ENCODE measurements at places on chromosomes 4 and X.

- DNase-seq, result no peak
These were observed 223.7 kb downstream of the COL25A1 start for GRCh38 chr4:109078724-109079123.

DNA sequence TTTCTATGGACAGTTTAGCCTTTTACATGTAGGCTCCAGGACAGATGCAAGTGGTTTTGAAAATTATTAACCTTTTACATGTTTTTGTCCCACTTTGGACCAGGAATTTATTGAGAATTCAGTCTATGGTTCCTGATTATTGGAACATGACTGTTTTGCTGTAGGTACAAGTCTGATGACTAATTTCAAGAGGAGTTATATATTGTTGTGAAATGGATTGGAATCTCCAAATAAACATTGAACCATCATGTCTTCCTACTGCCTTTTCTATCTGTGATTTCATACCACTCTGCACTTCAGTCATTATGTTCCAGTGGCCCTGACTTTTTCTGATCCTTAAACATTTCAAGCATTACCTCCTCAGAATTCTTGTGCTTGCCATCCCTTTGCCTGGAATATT, 35.9 kb downstream of the TBC1D19 start:
- DNase-seq, result no peak

- no peak for DNase-seq
These were observed 27.1 kb downstream of the UVSSA start for GRCh38 chr4:1373892-1374705.

GRCh38 chr4:183499801-183500200, 5.1 kb upstream of the ING2 start:
- DNase-seq, result no peak

GRCh38 chr4:15778289-15779241, at the start of gene CD38:
Gene CD38, plus strand, starts transcription at chr4:15778328. Its CDS starts 87 bp downstream, at chr4:15778415.
- no peak for DNase-seq

- no peak for DNase-seq
These were observed 133.4 kb downstream of the OPHN1 start for GRCh38 chrX:68299898-68300297.

- DNase-seq, result no peak
These were observed 193.6 kb upstream of the BANK1 start for GRCh38 chr4:101596781-101597552.

- no peak for DNase-seq
These were observed 36.4 kb downstream of the RHOH start for GRCh38 chr4:40233227-40233626.

- no peak for DNase-seq
These were observed 23.1 kb upstream of the ELF2 start for GRCh38 chr4:139200102-139200501.

DNA sequence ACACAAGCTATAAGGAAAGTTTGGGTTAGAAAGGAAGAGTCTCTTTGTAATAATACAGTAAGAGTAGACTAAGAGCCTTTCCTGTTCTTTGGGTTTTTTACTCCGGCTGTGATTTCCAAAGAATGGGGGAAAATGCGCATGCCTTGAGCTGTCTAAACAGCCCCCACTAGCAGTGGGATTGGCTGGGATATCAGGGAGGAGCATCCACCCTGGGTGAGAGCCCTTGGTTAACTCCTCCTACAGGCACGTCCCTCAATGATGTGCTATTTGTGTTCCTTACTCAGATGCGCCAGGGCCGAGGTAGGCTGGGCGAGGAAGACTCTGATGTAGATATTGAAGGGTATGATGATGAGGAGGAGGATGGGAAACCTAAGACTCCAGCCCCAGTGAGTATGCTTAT, 74.0 kb upstream of the OGT start:
- DNase-seq, result no peak
